ENCODE measurements at places on chromosomes 2 and 18.
A peak's percentile ranks its signal among the peaks of the same experiment; 100 is the strongest.

GRCh38 chr2:41446266-41446665, 601.6 kb upstream of the PKDCC start:
- DNase-seq, result no peak

- DNase-seq, result no peak
Observed at GRCh38 chr2:173590276-173590861, 235.7 kb downstream of the CDCA7 start.

GRCh38 chr2:69685321-69686048, 41.9 kb upstream of the AAK1 start:
- no peak for DNase-seq

GRCh38 chr2:51734115-51734514, 702.2 kb upstream of the NRXN1 start:
- DNase-seq, result no peak

- DNase-seq, result no peak
Observed at GRCh38 chr2:153873052-153874048, 1.6 kb downstream of the GALNT13 start.

DNA sequence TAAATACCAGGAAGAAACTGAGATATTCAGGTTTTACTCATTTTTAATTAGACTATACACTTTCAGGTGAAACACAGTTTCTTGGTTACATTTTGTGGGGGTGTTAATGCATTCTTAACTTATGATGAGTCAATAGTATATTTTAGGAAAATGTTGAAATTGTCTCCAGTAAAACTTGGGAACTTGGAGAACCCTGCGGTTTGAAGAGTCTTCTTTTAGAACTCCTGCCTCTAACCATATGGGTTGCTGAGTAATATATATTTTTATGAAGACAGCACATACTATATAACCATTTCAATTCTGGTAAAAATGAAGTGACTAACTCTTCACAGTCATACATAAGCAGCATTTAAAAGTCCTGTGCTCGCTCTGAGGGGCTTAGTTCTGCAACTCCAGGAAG, 308.2 kb upstream of the LRATD1 start:
- DNase-seq, result no peak

DNA sequence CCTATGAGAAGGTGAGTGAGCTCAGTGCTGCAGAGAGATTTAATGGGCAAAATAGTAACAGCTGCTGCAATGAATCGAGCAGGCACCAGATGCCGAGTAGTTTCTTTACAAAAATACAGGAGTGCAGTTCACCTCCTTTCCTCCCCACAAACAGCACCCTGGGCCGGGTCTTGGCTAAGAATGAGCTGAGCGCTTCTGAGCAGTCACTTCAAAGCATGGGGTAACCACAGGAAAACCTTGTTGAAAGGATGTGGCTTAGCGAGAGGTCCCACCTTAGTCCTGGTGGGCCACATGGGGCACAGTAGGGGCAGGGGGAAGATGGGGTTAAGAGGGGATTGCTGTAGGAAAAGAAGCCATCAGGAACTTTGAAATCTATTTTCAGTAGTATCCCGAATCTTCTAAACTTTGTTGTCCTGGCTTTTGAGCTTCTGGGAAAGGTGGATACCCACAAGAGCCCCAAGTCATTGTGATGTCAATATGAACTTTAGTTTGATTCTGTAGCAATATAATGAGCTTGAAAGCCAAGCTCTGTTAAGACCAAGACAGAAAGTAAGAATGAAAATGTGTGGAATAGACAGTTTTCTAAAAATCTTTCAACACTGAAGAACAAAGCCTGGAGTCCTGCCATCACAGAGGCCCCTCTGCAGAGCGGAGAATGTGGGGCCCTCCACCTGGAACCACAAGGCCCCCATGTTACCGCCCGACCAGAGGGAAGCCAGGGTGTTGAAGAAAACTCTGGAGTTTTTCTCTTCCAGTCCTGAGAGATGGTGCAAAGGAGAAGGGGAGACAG, 101.0 kb upstream of the ZNF236 start:
- DNase-seq, result peak; percentile 52

DNA sequence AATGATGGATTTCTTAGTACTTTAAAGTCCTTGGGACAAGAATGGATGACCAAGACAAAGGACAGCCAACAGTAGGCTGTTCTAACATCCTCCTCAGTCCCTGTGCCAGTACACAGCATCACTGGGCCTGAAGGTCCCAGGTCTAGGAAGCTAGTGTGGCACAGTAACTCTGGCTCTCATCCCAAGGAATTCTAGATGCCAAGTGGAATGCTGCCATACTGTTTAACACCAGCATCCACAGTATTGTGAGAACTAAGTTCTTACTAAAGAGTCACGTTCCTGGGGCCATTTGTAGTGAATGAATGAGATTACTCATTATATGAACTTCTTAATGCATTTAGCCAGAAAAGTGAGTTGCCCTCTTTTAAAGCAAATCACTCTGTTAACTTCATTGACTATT, 68.2 kb upstream of the LYPD1 start:
- DNase-seq, result no peak

DNA sequence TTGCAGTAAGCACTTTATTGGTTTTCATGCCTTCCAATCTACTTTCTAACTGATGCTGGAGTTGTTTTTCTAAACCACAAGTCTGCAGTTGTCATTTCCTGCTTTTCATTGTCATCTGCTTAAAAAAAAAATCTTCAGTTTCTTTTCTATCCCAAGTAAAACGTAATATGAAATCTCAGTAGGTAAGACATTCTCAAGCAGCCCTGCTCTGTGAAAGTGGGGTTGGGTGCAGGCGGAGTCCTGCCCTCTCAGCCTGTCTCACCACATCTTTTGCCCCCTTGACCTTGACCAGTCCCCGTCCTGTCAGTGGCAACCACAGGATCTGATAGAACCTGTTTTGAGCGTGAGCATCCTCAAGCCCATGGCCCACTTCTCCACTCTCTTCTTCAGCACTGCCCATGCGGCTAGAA, 80.0 kb upstream of the CPO start:
- DNase-seq, result peak; percentile 35

GRCh38 chr18:74982946-74983635, 225.8 kb downstream of the PTGR3 start:
- no peak for DNase-seq

DNA sequence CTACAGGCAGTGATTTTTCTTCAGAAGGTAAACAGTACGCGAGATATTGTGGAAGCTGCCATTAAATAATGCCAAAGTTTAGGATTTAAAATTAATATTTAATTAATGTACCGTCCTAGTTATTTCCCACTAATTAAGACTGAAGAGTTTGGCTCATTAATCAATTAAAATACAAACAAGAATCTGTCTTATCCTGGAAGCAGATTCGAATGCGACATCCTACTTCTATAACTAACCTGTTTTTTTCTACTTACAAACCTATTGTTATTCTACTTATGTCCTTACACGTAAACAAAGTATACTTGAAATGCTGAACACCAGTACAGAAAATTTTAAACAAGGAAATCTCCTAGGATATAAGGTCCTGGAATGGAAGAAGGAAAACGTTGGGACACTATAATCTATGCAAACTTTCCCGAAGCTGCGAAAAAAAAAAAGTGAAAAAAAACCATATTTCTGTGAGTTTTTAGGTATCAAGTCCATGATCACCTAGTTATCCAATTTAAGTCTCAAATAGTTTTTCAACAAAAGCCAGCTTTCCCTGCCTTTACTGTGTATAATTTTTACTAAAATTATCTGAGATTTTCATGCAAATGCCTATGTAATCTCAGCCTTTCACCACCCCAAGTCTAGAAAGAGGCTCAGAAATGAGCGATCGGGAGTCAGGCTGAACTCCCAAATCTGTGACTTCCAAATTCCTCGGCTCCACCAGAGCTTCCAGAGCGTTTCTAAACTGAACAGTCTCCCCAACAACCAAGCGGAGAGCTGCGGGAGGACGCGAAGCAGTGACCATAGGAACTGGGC, 1.2 kb upstream of the C2orf15 start:
- DNase-seq, result no peak

- no peak for DNase-seq
Observed at GRCh38 chr2:197245829-197246804, 64.5 kb downstream of the ANKRD44 start.

DNA sequence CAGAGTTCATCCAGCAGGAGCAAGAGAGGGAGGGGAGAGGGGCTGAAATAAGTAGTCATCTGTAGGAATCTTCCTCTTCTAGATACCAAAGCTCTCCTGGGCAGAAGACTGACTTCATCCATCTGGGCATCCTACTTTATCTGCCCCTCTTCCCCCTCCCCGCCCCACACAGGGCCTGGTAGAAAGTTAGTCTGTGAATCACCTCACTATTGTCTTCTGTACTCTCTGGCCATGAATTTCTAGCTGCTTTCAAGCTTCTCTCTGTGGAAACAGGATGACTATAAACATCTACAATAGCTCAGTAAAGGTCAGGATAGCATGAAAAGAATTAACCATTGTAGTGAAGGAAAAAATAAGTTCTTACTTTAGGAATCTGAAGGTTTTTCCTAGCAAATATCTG, 47.7 kb upstream of the RNU4ATAC start:
- DNase-seq, result no peak

- DNase-seq, result no peak
Observed at GRCh38 chr18:7904529-7904928, 337.4 kb downstream of the PTPRM start.

DNA sequence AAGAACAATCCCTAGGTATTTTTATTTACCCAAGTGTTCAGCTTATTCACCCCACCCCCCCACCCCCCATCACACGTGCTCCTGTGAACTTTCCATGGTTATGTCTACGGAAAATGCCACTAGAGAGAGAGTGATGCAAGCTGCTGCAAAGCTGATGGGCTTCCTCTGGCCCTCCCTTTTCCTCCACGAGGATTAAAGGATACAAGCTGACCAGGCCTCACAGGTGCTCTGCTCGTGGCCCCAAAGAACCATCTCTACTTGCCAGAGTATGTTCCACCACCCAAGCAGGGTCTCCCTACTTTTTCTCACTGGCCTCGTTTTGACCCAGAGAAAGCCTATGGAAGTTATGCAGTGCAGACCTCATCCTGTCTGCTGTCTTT, 342.6 kb downstream of the CELF4 start:
- no peak for DNase-seq
